ENCODE measurements at places on chromosomes 3 and 15.

DNA sequence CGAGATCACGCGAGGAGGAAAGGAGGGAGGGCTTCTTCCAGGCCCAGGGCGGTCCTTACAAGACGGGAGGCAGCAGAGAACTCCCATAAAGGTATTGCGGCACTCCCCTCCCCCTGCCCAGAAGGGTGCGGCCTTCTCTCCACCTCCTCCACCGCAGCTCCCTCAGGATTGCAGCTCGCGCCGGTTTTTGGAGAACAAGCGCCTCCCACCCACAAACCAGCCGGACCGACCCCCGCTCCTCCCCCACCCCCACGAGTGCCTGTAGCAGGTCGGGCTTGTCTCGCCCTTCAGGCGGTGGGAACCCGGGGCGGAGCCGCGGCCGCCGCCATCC, 1.1 kb upstream of the SETD5 start:
- peak; percentile 82 for DNase-seq

DNA sequence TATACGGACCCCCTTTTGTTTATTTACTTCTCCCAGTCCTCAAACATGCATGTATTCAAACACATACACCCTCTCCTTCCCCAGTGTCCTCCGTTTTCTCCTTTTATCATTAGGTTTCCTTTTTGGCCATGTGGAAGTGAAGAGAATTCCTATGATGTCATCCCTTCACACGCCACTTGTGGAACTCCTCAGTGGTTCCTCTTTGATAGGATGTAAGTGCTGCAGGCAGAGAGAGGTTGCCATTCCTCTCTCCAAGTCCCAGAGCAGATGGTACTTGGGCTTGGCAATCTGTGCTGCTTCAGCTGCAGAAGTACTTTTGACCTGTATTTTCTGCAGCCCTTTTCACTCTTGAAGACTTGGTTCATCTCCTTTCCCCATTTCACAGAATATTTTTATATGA, 32.9 kb upstream of the CRTC3 start:
- no peak for DNase-seq

GRCh38 chr3:125132815-125133214, 77.0 kb upstream of the HEG1 start:
- no peak for DNase-seq

DNA sequence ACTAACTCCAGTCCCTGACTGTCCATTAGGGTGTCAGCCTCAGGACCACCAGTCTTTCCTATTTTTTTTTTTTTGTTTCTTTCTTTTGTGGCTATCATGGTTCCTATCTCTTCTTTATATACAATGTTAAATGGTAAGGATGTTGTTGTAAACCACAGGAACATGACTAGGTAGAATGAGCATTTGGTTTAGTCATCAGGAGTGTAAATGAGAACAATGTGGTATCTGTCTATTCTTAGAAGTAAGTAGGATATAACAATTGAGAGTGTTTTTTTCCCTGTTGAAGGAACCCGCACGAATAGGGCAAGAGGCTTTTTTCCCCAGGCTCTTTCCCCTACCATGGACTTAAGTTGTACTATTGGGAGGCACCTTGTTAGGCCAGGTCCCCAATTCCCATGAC, 880.3 kb upstream of the GBE1 start:
- no peak for DNase-seq

All from C1 segment of cervical spinal cord (tissue), 14 donors.